Inflammatory macrophage treated with lipopolysaccharide for 4 hours (primary cell): ENCODE measurements at places on chromosomes 2 and 18.

DNA sequence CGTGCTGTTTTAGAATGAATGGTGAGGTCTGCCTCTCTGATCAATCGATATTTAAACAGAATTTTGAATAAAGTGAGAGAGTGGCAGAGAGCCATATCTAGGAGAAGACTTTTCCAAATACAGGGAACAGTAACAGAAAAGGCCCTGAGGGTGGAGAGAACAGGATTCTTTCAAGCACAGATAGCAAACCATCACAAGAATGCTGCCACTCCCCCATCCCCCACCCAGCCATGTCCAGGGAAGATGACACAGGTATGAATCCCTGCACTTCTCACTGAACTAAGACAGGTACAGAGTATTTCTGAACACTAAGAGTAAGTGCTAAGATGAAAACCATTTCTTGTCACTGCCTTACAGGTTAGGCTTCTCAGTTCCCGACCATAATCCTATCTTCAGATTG lies 23.6 kb downstream of the LRATD1 start:
- DNase-seq, result no peak

DNA sequence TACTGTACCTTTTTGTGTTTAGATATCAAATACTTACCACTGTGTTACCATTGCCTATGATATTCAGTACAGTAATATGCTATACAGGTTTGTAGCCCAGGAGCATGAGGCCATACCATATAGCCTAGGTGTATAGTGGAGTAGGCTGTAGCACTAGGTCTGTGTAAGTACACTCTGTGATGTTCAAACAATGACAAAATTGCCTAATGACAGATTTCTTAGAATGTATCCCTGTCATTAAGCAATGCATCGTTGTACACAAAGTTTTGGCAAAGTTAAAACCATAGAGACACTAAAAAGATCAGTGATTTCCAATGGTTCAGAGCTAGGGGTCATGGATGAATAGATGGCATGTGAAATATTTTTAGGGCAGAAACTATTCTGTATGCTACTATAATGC lies 415.5 kb downstream of the NCKAP5 start:
- no peak for DNase-seq

DNA sequence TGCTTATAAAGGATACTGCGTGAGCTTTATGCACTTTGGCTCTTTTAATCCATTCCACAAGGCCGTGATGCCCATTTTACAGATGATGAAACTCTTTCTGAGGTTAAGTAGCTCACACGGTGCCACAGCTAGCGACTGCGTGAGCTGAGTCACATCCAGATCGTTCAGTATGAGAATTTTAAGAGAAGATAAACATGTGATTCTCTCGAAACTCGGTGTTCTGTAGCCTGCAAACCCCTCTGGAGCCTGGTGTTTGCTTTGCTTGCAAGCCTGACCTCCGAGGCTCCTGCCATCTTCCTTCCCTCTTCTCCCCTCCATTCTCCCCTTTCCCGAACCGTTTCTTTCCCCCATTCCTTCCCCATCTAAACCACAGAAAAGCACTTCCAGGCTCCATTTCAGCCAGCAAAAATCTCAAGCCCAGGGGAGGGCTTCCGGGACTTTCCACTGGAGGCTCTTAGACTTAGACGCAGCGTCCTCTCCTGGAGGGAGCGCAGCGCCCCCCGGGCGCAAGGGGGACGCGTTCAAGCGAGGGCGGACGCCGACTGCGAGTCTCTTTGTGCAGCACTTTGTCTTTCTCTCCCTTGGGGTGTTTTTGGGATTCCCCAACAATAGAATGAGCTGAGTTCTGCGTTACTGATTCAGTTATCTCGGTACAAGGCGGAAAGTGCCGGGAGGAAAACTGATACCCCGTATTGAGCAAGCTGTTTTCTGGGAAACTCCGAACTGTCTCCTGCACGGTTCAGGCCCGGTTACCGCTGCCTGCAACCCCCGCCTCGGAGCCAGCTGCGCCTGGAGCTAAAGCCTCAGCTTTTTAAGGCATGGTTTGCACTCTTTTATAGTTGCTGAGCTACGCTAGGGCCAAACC lies 38.0 kb downstream of the CYP1B1 start:
- peak; percentile 81 for DNase-seq

- DNase-seq, result no peak
Measured at GRCh38 chr2:178860551-178860950, 53.3 kb upstream of the TTN start.

DNA sequence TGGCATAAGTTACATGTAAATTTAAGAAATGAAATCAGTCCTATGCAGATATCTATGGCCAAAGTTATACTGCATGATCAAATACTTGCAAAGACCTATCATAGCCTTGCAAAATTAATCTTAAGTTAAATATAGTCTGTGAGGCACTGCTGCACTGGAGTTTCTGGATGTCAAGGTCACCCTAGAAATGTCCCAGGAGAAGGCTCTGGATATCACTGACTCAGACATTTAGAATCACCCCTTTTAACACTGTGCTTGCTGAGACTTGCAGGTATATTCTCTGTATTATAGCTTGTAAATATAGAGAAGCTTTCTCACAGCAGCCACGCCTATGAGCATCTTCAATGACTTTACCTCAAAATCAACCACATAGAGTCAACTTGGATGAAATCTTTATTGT lies 51.5 kb downstream of the ETAA1 start:
- DNase-seq, result no peak

DNA sequence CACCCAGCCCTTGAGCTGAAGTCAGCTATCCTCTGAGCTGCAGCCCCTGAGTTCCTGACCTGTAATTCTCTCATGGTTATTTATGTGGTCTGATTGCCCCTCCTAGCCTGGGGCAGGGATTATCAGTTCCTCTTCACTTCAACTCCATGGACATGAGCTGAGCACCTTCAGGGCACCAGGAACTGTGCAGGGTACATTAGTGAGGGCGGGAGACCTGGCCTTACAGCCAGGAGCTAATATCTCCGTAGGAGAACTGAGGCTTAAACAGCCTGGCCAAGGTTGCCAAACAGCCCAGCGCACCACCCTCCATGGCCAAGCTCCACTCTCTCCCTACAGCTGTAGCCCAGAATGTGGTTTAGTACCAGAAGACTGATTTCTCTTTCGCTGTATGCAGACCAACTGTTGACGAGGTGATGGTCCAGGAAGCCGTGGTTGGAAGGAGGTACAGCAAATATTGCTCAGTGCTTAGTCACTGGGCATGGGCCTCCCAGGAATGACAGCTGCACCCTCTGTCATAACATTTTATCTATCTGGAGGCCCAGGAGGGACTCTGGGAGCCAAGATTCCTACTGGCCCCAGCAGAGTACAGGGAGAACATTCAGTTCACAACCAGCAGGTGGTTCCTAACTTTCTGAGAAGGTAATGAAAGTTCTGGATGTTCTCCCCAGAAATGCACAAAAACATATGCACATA lies 228.7 kb upstream of the SIX2 start:
- DNase-seq, result no peak

- no peak for DNase-seq
Measured at GRCh38 chr2:40128796-40129195, 323.1 kb downstream of the SLC8A1 start.

DNA sequence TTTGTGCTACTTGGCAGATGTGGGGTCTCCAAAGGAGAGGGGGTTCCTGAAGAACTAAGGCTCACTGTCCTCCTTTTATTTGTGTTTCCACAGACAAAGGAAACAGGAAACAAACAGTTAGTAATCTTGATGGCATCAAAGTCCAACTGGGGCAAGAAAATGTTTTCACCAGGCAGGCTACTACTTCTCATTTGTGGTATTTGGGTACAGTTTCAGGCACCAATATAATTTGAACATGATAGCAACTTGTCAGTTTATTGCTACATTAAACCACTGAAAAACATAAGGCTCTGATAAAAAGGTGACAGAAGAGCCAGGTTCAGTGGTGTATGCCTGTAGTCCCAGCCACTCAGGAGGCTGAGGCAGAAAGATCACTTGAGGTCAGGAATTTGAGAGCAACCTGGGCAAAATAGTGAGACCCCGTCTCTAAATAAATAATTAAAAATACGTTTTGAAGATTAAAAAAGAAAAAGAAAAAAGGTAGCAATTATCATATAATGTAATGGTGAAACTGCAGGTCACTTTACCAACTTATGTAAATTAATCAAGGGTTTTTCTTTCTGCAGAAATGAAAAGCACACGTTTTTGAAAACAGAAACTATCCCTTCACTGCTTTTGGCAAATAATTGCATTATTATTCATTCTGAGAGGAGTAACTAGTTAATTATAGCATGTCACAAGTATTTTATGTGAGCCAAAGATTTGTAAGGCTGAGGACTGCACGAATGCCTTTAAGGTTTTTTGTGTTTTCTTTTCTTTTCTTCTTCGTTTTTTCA lies 157.5 kb upstream of the CAVIN2 start:
- no peak for DNase-seq

GRCh38 chr2:181241797-181242196 lies 215.4 kb upstream of the ITGA4 start:
- peak; percentile 20 for DNase-seq

DNA sequence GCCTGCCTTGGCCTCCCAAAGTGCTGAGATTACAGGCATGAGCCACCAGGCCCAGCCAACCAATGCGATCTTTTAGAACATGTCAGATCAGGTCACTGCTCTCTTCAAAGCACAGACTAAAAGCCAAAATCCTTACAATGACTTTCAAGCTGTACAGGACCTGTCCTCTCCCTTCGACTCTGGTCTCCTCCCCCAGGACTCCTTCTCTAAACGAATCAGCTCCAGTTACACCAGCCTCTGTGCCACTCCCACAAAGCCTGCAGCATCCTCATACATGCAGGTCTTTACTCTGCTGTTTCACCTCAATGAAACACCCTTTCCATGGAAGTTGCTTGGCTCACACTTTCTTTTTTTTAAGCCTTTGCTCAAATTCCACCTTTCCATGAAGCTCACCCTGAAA lies 436.0 kb downstream of the METTL4 start:
- DNase-seq, result no peak

- peak; percentile 40 for DNase-seq
Measured at GRCh38 chr2:119218478-119219064, 5.1 kb upstream of the STEAP3 start.

GRCh38 chr2:12960671-12961070 lies 243.9 kb downstream of the TRIB2 start:
- DNase-seq, result no peak

GRCh38 chr2:191352536-191352935 lies 107.3 kb downstream of the MYO1B start:
- no peak for DNase-seq

GRCh38 chr18:35324926-35325655 lies 19.1 kb downstream of the ZNF24 start:
- DNase-seq, result no peak

GRCh38 chr2:178994264-178994663 lies 55.7 kb downstream of the CCDC141 start:
- no peak for DNase-seq

- no peak for DNase-seq
Measured at GRCh38 chr18:71036783-71037182, 747.9 kb downstream of the SOCS6 start.

- DNase-seq, result no peak
Measured at GRCh38 chr2:195652911-195653310, 4.1 kb upstream of the SLC39A10 start.

DNA sequence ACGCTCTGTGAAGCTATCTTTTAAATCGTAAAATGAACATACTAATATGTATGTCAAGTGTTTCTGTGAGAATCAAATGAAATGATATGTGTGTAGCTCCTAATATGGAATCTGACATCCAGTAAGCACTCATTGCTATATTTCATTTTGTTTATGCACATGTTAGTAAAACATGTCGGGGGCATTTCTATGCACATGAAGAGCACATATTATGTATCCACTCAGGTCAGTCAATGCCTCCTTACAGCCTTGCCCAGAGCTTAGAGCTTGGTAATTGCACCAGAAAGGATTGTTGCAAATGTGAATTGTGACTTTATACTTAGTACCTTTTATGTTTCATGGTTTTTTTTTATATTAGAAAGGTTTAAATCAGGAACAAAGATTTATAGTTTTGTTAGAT lies 463.7 kb upstream of the HNMT start:
- no peak for DNase-seq

DNA sequence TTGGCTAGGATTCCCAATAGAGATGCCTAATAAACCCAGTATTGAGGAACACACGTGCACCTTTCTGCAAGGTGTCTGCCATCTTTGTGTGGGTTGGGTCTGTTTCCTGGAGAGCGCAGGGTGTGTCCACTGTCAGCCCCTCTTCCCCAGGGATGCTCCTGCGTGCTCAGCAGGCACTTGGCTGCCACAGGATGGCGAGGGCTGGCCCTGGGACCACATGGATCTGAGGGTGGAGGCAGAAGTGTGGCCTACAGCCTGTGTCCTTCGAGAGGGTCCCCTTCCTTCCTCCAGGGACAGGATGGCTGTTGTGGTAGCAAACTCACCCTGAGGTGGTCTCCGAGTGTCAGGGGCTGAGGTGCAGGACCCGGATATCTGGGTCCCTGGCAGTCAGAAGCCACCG lies 78.0 kb upstream of the PXDN start:
- DNase-seq, result no peak

DNA sequence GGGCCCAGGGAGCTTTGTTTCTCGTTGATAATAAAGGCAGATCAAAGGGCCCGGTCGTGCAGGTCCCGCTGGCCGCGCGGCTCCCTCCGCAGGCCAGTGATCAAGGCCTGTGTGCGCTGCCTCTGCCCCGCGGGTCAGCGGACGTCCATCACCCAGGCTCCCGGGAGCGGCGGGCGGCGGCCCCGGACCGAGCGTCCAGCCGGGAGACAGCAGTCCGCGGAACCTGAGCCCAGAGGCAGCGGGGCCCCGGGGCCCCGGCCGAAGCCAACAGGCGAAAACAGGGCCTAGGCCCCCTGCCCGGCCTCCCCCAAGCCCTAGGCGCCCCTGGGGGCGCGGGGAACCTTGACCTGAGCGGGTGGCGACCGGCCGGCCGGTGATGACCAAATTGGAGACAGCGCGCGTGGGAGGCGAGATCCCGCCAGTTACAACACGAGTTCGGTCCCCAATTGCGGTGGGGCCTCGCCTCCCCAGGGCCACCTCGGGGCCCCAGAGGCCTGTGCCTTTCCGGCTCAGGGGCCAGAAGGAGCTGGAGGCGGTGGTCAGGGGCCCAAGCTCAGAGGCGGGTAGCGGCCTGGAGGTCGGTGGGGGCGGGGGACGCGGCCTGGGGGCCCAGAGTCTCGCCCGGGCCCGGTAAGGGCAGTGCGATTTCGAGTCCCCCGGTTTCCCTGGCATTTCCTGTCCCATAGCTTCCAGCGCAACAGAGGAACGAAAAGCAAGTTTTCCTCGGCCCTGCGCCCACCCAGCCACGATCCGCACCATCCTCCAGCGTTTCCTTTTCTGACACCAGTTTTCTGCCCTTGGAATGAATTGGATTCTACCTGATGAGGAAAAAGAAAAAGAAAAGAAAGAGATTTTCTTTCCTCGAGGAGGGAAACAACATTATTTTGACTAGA lies 5.9 kb downstream of the SP9 start:
- no peak for DNase-seq

DNA sequence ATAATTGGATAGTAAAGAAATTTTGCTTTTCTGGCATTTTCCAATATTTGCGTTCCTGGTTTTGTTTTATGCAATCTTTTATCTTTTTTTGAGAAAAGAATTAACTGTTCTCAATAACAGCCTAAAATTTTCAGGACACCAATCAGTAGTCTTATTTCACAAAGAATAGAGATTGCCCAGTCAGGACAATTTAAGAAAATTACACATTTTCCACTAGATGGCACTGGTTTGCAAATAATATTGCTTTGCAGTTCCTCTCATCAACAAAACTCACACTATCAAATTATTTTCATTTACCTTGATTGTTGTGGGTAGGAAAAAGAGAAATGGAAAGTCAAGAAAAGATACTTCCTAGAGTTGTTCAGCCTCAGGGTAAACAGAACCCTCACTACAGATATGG lies 2.4 kb upstream of the RBM45 start:
- DNase-seq, result peak; percentile 65

- DNase-seq, result peak; percentile 89
Measured at GRCh38 chr2:43018179-43019024, 208.0 kb downstream of the ZFP36L2 start.
